ENCODE measurements at places on chromosomes 6 and 20.

GRCh38 chr20:47035026-47035590 is 140.5 kb downstream of the EYA2 start:
- no peak for DNase-seq

DNA sequence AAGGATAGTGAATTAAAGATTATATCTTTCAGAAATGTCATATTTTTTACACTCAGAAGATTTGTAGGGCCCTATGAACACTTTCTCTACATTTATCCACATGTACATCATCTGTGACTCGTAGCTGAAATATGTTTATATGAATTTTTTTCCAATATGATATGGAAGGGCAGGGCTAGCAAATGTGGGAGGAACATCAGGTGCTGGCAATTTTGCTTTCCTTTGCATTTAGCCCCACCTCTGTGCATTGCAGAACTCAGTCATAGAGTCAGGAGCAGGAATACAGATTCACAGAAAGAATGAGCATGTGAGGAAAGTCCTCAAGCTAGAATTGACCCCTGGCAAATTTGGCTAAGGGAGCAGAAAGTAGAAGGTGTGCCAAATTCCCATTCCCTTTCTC is 129.9 kb downstream of the CRYBG1 start:
- no peak for DNase-seq

GRCh38 chr6:46025573-46025972 is 9.9 kb upstream of the CLIC5 start:
- no peak for DNase-seq

- DNase-seq: no peak
Observed at GRCh38 chr20:40750541-40751035, 61.6 kb upstream of the MAFB start.

GRCh38 chr6:36928547-36928918 is 26.0 kb upstream of the PI16 start:
- DNase-seq: no peak

GRCh38 chr20:38806855-38807655 is 1.6 kb downstream of the PPP1R16B start:
- DNase-seq: no peak

DNA sequence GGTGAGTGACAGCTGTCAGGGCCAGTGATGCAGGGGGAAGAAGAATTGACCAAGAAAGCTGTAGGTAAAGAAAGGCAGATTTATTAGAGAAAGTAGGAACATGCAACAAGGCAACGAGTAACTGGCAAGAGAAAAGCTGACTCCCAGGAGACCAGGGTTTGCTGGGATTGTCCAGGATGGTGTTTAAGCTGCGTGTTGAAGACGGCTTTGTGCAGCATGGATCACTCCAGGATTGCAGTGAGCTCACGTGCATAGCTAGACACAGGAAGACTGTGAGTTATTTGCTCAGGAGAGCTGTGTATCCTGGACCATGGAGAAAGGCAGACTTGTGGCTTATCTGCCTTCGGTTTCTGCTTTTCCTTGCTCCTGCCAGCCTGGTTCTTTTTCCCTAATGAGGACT is 87.6 kb downstream of the TTLL2 start:
- DNase-seq: no peak

- DNase-seq: no peak
Observed at GRCh38 chr6:98924647-98925046, 23.1 kb downstream of the FBXL4 start.

GRCh38 chr6:158086504-158087223 is 81.4 kb downstream of the SERAC1 start:
- no peak for DNase-seq

GRCh38 chr6:49336514-49337131 is 126.4 kb downstream of the MMUT start:
- no peak for DNase-seq

DNA sequence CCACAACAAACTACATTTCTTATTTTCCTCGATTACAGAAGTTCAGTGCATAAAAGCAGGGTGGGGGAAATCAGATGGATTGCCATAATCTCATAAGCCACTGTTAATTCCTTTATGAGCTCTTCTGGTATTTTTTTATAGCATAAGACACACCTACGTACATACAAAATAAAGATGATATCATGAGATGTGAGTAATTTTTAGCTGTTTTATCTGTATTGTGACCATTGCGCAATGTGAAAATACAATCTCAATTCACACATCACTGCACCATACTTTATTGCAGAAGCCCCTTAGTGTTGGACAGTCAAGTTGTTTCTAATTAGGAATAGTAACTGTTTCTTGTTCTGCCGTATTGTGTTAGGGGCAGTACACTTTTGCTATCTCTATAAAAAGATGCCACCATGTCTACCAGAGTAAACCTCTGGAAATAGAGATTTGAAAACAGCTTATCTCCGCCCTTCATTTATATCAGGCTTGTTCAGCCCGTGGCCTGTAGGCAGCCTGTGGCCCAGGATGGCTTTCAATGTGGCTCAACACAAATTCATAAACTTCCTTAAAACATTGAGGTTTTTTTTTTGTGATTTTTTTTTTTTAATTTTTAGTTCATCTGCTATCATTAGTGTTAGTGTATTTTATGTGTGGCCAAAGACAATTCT is 90.4 kb downstream of the FARS2 start:
- DNase-seq: no peak

DNA sequence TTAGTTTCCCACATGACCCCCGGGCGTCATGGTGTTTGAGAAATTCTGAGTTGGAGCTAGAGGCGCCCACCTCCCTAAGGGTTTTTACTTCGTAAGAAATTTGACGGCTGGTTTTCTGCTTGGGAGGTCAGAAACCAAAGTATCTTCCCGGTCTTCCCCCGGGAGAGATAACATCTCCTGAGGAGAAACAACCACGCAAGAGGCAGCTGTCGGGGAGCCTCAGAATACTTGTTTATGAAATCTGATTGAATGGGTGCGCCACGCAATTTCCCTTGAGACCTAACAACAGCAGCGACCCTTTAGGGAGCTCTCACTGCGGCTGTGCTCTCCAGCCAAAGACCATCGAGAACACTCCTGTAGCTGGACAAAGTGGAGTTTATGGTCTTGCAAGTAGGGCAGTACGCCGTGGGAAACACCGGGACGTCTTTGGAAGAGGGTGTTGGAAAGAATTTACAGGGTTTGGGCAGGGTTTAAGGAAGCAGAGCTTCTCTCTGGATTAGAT is 608 bp upstream of the EIF2S2 start:
- DNase-seq: no peak

- DNase-seq: no peak
Observed at GRCh38 chr6:90658497-90658896, 71.6 kb upstream of the MAP3K7 start.

- DNase-seq: no peak
Observed at GRCh38 chr6:47977314-47977713, 133.7 kb downstream of the PTCHD4 start.

All from retinal pigment epithelial cell (primary cell).